ENCODE measurements at places on chromosomes 3 and 15.
A peak's percentile ranks its signal among the peaks of the same experiment; 100 is the strongest.

- no peak for DNase-seq
Measured at GRCh38 chr15:40664909-40665308, 30.1 kb upstream of the RAD51 start.

DNA sequence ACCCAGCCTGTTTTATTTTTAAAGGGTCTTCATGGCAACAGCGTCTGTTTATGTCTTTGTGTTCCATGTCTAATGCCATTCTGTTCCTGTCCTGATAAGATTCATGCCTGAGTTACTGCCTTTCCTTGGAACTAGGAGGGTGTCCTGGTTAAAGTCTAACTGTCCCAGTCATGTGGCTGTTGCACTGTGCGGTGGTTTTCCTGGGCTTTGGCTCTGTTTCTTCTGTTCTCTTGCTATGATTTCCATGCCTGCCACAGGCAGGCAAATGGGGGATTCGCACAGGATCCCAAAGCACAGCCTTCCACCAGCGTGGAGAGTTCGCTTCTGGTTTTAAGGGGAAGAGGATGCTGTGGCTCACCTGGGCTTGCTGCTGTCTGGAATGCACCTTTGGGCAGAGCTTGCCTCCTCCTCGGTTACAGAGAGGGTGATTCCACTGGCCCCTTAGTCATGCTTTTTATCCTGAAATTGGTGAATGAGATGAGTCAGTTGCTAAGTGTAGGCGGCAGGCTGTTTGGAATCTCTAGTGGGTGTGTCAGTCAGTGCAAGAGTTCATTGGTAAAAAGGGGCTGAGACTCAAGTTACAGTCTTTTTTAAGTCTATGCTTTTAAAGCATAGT is 86.8 kb downstream of the CCK start:
- peak; percentile 89 for DNase-seq

DNA sequence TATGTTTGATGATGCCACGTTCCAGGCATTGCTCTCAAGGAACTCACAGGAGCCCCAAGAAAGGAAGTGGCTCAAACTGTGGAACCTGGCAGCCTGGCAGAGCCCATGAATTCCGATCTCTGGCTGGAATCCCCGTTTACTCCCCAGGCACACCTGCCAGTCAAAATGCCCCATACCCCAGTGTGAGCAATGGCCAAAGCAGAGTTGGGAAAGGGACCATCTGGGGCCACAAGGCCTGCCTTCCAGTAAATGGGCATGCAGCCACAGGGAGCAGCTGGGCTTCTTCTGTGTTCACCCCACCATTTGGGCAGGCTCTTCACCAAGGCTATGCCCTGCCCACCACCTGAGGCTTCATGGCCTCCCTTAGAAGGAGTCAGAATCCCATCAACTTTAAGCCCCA is 257.0 kb upstream of the GOLGA6L4 start:
- DNase-seq: no peak

DNA sequence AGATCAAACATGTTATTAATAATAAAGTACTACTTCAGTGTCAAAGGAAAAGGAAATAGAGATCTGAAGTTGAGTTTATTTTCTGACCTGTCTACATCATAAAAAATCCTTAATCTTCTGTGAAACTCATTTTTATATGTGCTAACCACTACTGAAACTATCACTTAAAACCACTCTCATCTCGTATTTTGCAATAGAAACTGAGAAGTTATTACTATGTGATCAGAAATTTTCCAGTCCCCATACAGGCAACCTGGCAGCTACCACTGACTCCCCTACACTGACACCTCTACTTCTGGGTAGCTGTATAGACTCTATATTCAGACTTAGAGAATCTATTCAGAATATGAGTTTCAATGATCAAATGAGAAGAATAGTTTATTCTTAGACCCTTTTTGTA is 8.3 kb downstream of the HDGFL3 start:
- DNase-seq: no peak

DNA sequence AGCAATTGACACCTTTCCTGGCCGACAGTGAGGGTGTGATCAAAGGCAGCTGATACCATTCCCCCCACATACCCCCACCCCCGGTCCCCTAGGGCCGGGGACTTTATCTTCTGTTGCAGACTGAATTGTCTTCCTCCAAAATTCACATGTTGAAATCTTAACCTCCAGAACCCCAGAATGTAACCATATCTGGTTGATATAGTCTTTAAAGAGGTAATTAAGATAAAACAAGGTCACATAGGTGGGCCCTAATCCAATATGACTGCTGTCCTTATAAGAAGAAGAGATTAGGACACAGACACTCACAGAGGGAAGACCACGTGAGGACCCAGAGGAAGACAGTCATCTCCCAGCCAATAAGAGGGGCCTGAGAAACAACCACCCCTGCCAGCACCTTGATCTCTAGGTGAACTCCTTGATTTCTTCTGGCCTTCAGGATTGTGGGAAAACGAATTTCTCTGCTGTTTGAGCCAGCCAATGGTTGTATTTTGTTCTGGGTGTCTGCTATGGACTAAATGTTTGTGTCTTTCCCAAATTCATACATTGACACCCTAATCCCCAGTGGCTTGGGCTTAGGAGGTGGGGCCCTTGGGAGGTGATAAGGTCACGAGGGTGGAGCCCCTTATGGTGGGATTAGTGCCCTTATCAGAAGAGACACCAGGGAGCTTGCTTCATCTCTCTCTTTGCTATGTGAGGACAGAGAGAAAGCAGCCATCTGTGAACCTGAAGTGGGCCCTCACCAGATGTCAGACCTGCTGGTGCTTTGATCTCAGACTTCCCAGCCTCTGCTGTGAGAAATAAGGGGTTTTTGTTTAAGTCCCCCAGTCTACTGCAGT is 144.0 kb downstream of the CHSY1 start:
- no peak for DNase-seq

GRCh38 chr15:54884312-54884711 is 312.4 kb downstream of the RSL24D1 start:
- DNase-seq: no peak

DNA sequence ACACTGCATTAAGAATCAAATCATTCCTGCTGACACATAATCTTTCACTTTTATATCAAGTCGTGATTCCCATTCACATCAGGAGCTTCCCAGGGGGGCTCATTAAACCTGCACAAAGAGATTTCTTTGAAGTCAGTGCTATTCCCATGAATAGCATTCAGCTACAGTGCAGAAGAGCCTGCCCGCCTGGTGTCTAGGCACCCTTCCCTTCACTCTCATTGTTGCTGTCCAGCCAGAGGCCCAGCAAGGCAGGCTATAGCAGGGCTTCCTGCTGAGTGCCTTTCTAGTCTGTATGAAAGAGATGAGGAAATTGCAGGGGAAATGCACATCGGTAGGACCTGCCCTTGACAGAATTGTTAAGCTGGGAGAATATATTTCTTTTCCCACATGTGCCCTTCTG is 4.5 kb upstream of the GJD2 start:
- DNase-seq: no peak

GRCh38 chr3:114034787-114035545 is 21.4 kb downstream of the CCDC191 start:
- DNase-seq: no peak

DNA sequence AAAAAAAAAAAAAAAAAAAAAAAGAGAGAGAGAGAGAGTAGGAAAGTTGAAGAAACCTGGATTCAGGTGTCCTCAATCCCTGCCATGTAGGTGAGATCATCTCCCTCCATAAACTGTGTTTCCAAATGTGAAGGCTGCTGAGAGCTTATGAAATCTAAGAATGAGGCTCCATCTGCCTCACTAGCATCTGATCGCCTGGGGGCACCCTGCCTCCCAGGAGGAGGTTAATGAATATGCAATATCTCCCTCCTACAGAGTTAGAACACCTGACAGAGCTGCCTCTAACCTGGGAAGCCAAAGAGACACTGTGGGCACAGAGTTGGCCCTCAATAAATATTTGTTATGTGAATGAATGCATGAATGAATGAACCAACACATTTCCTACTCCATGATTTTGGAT is 23.8 kb upstream of the ZNF148 start:
- DNase-seq: no peak

DNA sequence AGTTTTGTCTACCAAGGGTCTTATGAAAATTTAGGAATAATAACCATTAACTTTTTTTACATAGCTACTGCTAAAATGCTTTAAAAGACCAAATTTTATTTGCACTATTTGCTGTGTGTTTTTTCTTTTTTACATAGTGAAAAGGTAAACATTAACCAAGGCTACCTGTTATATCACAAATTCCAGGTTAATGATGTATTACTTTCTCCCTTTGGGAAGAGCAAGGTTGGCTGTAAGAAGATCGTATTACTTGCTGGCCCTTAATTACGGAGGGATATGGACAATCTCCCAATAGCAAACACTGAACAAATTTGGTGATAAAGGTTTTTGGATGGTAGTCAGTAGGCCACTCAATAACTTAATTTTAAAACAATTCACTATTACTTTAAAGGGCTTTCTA is 22.4 kb downstream of the LRRC58 start:
- DNase-seq: no peak

DNA sequence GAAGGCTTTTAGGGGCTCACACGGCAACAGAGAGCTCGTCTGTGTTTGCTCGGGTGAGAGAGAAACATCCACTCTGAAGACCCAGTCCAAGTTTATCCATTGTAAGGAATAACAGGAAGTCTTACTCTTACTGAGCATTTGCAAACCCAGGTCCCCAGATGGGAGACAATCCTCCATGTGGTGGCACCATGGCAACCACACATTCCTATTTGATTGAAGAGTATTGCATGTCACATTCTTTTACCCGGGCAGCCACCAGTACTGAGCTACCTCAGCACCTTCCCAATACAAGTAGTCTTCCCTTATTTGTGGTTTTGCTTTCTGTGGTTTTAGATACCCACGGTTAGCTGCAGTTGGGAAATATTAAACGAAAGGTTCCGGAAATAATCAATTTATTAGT is 302.9 kb upstream of the RASGRP1 start:
- no peak for DNase-seq

DNA sequence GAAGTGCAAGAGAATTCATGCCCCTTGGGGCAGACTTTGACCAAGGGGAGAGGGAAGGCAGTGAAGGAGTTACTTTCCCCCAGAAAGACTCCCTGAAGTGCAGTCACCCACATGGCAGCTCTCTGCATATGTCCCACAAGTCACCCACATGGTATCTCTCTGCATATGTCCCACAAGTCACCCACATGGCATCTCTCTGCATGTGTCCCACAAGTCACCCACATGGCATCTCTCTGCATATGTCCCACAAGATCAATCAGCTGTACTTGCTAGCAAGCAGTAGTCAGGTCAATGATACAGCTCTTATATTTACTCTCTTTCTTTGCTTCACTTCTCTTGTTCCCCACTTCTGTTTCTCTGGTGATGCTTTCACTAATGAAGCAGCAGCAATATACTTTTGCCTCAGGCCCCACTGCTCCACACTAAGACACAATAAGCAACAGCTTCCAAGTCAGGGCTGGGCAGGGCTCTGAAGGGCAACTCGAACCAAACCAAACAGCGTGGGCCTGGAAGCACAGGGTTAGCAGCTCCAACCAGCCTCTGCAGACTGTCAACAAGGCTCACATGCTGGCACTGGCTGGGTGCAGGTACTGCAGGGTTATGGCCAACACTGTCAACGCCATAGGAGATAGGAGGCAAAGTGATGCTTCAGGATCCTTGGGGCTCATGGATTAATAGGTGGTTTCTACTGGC is 46.7 kb downstream of the THBS1 start:
- DNase-seq: no peak

DNA sequence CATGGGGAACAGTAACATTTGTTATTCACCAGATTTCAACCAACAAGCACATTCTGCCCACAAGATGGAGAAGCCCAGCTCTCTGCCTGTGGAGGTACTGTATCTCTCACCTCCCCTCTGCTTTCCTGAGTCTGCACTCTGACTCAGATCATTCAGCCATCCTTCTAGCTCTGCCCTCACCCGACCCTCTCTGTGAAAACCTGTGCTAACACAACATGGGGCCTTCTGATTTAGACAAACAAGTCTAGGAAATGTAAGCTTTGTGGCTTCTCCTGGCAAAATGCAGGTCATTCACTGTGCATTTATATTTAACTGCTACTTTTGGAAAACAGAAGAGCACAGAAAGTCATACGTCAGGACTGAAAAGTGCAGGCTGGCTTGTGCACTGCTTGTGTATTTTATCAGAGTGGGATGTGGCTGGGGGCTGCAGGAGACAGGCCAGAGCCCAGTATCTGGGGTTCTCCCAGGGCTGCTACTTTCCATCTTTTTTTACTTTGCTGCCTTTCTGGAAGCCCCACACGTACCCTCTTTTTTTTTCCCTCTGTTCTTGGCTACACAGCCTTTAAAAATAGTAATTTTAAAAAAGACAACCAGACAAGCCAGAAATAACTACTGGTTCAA is 50.8 kb downstream of the SUSD5 start:
- DNase-seq: no peak

- no peak for DNase-seq
Measured at GRCh38 chr3:99131876-99132275, 230.4 kb upstream of the DCBLD2 start.

GRCh38 chr3:12854565-12854964 is 13.2 kb upstream of the RPL32 start:
- DNase-seq: no peak

DNA sequence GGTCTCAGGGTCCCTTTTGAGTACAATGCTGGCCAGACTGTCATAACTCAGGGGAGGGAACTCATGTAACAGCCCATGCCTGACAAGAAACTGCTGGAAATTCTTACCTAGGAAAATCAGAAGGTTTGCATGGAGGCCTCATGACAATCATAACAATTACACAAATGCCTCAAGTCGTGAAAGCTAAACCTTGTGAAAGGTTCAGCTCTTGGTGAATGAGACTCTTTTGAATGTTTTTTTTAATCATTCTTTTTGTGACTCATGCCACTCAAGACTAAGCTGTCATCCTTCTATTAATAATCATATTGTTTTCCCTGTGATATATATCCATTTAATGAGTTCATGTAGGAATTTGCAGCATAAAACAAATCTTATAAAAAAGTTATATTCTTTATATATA is 61.4 kb upstream of the LEKR1 start:
- DNase-seq: no peak

Measured in LoVo (cell line).